ENCODE measurements at places on chromosomes 4 and X.
A peak's percentile ranks its signal among the peaks of the same experiment; 100 is the strongest.

- no peak for DNase-seq
Observed at GRCh38 chrX:19906293-19906692, 18.9 kb upstream of the SH3KBP1 start.

DNA sequence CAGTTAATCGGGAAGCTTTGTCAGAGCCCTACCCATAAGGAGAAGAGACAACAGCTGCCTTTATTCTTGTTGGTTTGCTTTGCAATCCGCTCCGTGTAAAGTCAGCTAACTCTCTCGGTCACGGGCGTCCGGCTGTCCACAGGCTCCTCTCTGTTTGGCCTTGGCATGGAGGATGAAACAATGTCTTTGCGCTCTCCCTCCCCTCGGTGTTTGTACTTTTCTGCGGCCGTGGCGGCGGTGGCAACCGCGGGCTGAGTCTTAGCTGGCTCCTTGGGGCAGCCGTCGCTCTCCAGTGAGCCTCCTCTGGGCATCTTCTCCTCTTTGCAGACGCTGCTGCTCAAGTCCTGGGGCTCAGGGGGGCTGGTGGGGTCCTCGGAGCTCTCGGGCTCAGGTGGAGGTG, 10.6 kb upstream of the IRAK1 start:
- no peak for DNase-seq

- no peak for DNase-seq
Observed at GRCh38 chr4:98728433-98728832, 70.0 kb upstream of the TSPAN5 start.

DNA sequence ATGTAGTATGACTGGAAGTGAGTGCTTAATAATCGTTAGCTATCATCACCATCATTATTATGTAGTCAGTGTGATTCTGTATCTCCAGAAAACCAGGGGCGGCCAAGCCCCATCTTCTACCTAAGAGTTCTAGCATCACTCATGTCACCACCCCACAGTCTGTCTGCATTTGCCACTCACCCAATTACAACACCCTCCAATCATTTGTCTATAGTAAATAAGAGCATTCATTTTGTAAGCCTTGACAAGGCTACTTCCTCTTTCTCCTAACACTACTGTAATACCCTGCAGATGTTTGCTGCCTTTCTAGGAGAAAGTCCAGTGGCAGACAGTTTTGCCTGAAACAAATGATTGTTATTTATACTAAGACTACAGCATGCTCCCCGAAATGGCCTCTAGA, 15.8 kb upstream of the IL21 start:
- no peak for DNase-seq

GRCh38 chrX:14030174-14030530, 460 bp upstream of the GEMIN8 start:
- DNase-seq: no peak

DNA sequence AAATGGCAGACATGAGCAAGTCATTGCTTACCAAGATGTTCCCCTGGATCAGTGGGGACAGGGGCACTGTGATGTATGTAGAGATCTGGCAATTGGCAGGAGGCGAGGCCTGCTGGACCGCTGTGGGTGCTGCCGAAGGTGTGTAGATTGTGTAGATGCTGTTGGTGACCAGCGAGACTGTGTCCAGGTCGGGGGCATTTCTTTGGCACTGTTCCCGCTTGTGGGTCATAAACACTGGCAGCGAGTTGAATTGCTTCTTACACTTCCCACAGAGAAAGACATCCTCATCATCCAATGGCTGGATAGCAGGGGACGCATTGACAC, 52.7 kb downstream of the CFAP299 start:
- no peak for DNase-seq

- peak; percentile 25 for DNase-seq
Observed at GRCh38 chrX:76253432-76253831, 80.6 kb downstream of the PBDC1 start.

DNA sequence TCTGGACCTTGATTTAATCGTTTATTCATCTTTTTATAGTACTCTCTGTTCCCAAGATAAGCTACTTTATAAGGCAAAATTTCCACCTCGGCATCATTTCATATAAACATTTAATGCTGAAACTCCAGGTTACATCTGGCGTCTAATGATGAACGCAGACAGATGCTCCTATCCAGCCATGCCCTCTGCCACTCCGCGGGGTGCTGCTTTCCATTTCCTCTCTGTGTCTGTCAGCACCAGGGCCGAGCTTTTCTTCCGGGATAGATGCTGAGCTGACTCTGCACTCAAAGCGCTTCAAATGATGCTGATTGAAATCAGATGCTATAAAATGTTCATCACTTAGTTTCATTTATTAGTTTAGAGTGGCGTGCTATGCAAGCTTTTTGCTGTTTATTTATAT, 80.5 kb upstream of the HELT start:
- DNase-seq: no peak

- DNase-seq: no peak
Observed at GRCh38 chr4:85544751-85545150, 69.8 kb downstream of the ARHGAP24 start.

- no peak for DNase-seq
Observed at GRCh38 chr4:31917334-31917733, 1197.2 kb downstream of the PCDH7 start.

DNA sequence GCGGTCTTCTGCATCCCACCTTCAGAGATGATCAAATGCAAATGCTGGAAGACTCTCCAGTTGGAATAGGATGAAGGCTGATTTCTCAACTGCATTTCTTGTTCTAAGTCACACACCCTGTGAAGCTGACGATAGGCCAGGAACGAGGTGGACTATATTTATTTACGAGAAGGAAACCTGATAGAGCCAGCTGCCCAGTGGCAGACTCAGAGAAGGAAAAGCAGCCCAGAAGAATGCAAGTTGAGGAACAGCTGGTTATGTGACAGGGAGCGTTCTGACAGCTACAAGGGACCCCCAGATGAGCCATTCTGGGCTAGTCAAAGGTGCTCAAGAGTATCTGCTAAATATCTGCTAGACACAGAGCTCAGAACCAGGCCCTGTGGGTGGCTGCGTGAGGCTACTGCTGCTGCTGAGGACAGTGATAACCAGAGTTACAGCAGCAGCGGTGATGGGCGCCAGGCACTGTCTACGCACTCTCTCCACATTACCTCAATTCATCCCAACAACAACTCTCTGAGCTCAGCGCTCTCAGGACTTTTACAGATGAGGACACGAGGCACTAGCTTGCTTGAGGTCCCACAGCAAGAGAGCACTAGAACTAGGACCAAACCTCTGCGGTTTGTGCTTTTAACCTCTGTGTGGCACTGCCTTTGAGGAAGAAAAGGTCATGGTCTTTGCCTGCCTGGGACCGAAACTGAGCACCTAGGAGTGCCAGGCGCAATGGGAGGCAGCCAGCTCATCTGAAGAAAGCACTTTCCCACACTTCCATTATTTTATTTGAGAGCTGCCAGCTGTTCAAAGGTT, 69.0 kb downstream of the GATB start:
- no peak for DNase-seq

GRCh38 chr4:66929748-66930147, 615.6 kb downstream of the CENPC start:
- no peak for DNase-seq

- DNase-seq: no peak
Observed at GRCh38 chr4:182549356-182549755, 306.2 kb downstream of the TENM3 start.

DNA sequence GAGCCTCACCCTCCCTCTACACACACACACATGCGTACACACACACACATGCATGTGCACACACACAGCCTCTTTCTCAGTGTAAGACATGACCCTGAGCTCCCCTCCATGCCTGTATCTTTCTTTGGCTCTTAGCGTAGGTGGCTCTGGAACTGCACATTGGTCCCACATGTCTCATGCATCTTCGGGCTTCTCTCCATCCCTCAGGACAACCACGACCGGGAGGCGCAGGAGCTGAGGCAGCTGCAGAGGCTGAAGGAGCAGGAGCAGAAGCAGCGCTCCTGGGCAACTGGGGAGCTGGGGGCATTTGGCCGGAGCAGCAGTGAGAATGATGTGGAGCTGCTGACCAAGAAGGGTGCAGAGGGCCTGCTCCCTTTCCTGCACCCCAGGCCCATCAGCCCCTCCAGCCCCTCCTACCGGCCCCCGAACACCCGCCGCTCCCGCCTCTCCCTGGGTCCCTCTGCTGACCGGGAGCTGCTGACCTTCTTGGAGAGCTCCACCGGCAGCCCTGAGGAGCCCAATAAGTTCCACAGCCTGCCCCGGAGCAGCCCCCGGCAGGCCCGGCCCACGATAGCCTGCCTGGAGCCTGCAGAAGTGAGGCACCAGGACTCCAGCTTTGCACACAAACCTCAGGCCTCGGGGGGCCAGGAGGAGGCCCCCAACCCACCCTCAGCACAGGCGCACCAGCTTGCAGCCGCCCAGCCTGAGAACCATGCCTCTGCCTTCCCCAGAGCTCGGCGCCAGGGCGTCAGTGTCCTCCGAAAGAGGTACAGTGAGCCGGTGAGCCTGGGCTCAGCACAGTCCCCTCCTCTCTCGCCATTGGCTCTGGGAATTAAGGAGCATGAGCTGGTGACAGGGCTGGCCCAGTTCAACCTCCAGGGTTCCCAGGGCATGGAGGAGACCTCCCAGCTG, 38.6 kb downstream of the FHDC1 start:
- DNase-seq: no peak

DNA sequence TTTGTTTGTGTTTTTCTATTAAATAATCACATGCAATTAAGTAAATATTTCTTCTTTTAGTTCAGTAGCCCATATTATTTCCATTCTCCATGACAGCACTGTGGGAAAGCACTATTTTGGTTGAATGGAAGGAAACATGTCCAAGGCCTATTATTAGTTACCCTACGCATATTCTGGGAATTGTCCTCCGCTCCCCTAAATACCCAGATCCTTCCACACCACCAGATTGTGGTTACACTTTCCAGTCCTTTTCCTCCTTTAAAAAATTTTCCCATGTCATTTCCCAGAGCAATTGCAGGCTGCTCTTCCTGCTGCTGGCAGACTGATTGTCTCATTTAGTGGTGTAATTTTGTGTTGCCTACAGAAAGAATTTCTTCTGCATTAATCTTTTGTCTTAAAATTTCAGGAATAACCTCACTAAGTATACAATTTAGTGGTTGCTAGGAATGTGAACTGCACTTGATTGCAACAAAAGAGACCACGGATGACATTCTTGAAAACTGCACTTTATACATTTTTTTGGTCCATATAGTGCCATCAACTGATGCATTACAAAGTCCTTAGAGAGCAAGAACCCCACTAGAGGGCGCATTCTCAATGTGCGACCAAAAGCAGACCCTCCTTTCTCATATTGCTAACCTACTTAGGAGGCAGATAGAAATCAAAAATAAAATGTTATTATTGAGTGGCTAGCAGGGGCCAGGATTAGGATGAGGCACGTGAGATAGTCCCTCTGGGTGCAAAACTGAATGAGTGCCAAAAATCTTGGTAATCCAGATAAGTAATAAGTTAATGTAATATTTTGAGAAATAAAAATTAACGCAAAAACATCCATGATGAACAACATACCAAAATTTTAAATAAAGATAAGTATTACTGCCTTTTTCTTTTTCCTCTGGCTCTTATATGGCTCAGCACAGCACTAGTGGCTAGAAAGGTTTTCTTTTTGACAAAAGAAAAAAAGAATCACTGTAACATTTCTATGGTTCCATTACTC, 98.8 kb upstream of the IQCM start:
- DNase-seq: no peak

- no peak for DNase-seq
Observed at GRCh38 chrX:40755291-40756249, 20.2 kb upstream of the MED14 start.

- DNase-seq: no peak
Observed at GRCh38 chr4:2900741-2901140, 57.1 kb downstream of the ADD1 start.

- DNase-seq: no peak
Observed at GRCh38 chrX:150767045-150767395, 73.8 kb downstream of the MTMR1 start.

- DNase-seq: no peak
Observed at GRCh38 chrX:103098488-103098887, 5.5 kb upstream of the NXF3 start.
